ENCODE measurements at places on chromosomes 5 and 9.

GRCh38 chr5:169874621-169875020, 105.7 kb downstream of the INSYN2B start:
- DNase-seq = no peak

DNA sequence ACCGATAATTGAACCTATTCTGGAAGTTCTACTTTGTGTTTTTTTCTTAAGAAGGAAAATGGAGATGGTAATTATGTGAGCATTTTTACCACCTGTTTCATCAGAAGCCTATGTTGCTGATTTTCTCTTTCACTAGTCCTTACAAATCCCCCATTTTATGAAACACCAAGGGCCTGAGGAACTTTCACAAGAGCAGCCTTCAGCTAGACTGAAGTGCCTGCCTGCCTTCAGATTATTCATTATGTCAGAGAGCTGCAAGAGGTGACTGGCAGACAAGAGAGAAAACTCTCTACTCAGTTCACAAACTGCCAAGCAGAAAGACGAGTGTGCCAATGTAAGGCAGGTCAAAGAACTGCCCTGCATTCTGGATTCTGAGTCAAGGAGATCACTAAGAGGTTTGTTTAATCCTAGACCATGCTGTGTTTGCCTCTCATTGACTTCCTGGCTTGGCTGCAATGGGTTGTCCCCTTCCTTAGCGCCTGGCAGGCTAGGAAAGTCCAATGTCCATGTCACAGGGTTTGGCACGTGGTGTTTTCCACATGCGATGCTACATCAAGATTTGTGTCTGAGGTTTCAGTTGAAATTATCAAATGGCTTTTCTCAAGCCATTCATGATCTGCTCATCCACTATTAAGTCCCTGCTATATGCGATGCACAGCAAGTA, 143.3 kb downstream of the CDC42SE2 start:
- no peak for DNase-seq

GRCh38 chr9:1102642-1102970, 52.4 kb downstream of the DMRT2 start:
- no peak for DNase-seq

- DNase-seq = no peak
Observed at GRCh38 chr5:6197427-6197826, 180.9 kb downstream of the MED10 start.

DNA sequence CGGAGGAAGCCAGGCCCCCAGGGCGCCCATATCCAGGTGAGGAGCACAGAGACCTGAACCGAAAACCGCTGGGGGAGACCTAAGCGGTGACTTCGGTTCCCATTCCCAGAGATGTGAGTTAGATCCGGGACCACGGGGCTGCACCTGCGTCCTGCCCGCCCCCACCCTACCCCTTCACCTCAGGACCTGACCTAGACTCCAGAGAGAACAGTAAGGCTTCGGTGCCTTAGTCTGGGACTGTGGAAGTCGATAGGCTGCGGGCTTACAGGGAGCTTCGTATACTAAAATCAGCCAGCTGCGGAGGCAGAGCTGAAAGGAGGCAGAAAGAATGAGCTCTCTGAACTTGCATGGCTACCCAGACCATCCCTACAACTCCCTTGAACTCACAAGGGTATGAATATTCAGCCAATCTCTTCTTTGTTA, 518 bp upstream of the FAM13B start:
- no peak for DNase-seq
